ENCODE measurements at places on chromosomes 3 and 15.

GRCh38 chr3:38116471-38117162 is 20.3 kb downstream of the ACAA1 start:
- DNase-seq = no peak

DNA sequence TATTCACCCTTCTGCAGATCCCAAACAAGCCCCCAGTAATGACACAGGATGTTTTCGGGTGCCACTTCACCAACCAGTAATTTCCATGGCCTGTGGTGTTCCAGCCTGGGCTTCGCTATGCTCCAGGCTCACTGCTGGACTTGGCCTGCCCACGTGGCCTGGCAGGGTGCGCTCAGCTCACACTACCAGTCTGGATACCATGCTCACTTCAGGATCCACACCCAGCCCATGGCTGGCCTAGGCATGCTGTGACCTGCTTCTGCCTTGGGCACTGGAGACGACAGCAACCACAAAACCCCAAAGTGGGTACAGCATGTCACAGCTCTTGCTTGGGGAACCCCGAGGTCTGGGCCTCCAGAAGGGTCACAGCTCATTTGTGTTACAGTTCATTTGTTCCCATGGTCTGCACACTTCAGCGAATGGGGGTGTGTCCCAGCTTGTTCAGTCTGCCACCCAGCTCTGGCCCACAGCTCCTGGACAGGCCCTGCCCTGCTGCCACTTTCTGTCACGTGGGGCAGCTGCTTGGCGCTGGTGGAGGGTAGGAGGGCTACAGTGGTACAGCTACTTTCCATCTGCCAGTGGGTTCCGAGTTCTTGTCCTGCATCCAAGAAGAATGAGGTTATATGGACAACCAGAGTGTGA is 650.8 kb downstream of the MCTP2 start:
- DNase-seq = no peak

- peak; percentile 44 for DNase-seq
Measured at GRCh38 chr3:191136347-191136746, 62.7 kb upstream of the OSTN start.

- DNase-seq = no peak
Measured at GRCh38 chr3:54257125-54257720, 134.9 kb downstream of the CACNA2D3 start.

GRCh38 chr3:65742914-65743313 is 295.8 kb downstream of the MAGI1 start:
- DNase-seq = no peak

GRCh38 chr15:38004218-38004861 is 69.9 kb downstream of the TMCO5A start:
- DNase-seq = no peak

DNA sequence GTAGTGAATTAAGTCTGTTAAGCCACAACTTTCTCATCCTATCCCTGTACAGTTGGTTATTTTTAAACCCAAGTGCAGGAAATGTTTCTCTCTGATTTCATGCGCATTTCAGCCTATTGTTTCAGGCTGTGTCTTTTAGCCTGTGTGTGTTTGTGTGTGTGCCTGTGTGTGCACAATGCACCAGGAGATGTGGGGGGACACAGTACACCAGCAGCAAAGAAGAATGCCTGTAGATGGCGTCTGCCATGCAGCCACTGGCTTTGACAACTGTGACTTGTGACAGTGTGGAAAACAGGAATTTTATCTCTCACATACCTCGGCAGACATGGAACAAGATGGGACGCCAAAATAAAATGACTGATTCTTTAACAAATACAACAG is 43.6 kb upstream of the PLXNA1 start:
- DNase-seq = no peak

- no peak for DNase-seq
Measured at GRCh38 chr3:111415018-111415417, 127.0 kb upstream of the CD96 start.
